ENCODE measurements at places on chromosomes 2 and 18. TPM values are rescaled to one million over a fixed set of nuclear protein-coding genes. Genes with fewer than 3 reads are reported as not detected.
A peak's percentile ranks its signal among the peaks of the same experiment; 100 is the strongest.

Gene PROC
- 0.64 TPM for total RNA-seq

Gene DES
- total RNA-seq, result 39.7 TPM

Gene IL1RL1
- 50.9 TPM for total RNA-seq

Gene CKAP2L
- total RNA-seq, result 2.0 TPM

Gene RPL37A
- total RNA-seq, result 2,199 TPM

Gene UCN
- total RNA-seq, result 10.3 TPM

Gene PLB1
- total RNA-seq, result 3.1 TPM

Gene ALPI
- total RNA-seq, result not detected

Gene GALNT3
- total RNA-seq, result 16.5 TPM

DNA sequence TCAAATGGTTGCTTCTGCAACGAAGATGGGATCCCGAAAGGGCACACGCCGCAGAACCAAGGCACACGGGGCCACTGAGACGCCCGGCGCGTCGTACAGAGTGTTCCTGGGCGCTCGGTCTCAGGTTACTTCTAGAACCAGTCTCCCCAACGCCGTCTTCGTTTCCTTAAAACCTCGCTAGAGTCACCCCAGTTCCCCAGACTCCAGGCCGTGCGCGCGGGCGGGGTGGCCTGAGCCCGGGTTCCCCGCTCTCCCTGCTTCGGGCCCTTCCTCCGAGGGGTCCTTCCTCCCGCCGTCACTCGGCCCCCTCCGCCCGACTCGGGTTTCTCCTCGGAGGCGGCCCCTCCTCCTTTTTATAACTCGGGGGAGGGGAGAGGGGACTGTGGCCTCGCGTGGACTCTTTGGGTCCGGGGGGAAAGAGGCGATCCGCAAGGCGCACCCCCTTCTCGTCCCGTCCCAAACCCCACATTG is 774 bp upstream of the FZD7 start:
- peak; percentile 94 for DNase-seq

GRCh38 chr18:44795241-44795640 is 114.6 kb downstream of the SETBP1 start:
- no peak for DNase-seq

DNA sequence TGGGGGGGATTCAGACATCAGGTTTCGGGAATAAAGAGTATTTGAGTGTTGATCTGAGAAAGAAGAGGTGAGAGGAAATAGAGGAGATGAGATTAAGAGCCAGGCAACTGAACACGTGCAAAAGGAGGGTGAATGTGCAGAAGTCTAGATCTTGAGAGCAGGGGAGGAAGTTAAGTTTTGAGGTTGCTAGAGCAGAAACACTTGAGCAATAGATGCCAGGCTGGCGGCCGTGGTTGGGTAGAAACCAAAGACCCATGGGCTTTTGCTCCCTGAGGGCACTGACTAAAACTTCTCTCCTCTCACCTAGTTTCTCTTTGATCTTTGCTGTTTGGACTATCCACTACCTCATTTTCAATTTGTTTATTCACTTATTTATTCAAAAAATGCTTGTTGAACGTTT is 116.0 kb downstream of the CDC42EP3 start:
- no peak for DNase-seq

DNA sequence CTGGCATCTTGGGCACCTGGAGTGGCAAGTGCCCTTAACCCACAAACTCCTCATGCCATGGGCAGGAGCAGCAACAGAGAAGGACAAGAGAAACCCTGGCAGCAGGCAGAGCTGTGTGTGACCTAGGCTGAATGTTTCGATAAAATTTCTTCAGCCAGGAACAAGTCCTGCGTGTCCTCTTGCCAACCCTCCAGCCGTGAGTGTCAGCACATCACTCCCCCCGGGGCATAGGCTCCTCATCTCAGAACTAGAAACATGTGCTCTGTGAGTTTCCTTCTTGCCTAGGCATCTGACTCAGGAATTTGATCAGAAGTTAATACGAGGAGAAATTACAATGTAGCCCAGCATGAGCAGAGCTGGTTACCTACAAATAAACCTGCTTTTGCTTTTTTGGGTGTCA is 2.2 kb downstream of the ABCG8 start:
- DNase-seq, result no peak

- DNase-seq, result no peak
Measured at GRCh38 chr18:2641638-2642037, 13.9 kb upstream of the SMCHD1 start.

DNA sequence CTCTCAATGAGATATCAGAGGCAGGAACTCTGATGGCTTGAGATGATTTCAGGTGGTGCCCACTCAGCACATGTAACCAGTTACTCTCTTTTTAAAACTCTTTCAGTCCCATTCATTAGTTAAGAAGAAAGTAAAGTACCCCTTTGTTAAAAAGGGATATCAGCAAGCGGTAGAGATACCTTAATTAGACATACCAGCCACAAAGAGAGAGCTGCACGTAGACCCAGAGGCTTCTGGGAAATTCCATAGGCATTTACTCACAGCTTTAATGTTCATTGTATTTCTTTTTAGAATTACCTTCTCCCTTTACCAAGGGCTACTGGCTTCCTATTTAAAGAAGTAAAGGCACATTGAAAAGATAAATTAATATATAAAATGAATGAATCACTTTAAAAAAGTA is 63.3 kb downstream of the LYPD6B start:
- no peak for DNase-seq

GRCh38 chr2:180990794-180991193 is 10.4 kb downstream of the UBE2E3 start:
- no peak for DNase-seq

GRCh38 chr18:9016633-9017166 is 85.8 kb upstream of the NDUFV2 start:
- no peak for DNase-seq

GRCh38 chr2:113275556-113276215 is 3.0 kb downstream of the PAX8 start:
- DNase-seq, result no peak

- DNase-seq, result no peak
Measured at GRCh38 chr2:39135690-39136259, 14.9 kb upstream of the SOS1 start.

DNA sequence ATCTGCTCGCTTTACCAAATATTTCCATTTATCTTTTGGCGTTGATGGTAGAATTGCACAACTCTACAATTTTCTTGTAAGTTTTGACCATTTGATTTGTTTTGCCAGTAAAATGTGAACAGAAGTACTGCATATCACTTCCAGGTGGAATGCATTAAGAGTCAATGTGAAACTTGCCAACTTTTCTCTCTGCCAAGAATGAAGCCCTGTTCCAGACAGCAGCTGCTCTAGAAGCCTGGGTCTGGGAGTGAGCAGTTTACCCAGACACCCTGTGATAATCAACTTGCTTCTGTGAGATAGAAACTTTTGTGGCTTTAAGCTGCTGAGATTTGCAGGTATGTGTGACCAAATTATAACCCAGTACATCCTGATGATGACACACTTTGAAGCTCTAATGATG is 115.9 kb upstream of the SYT4 start:
- DNase-seq, result no peak

DNA sequence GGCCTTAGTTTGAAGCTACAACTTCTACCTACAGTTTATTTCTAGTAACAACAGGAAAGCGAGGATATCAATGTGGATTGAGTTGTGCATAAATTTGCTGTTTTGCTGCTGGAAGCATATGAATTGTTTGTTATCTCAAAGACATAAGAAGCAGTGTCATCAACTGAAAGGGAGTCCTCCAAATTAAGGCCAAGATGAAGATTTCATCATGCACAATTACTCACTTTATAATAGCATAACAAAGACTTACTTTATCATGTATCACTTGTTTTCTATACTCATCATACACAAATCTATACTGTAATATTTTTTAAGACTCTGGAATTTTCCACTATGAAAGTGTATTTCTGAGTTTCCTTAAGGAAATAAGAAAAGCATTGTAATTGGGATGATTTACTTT is 136.1 kb upstream of the FANCL start:
- DNase-seq, result no peak

- no peak for DNase-seq
Measured at GRCh38 chr18:38116716-38117115, 551.1 kb upstream of the CELF4 start.

GRCh38 chr2:59693231-59693959 is 860.1 kb downstream of the BCL11A start:
- DNase-seq, result no peak

DNA sequence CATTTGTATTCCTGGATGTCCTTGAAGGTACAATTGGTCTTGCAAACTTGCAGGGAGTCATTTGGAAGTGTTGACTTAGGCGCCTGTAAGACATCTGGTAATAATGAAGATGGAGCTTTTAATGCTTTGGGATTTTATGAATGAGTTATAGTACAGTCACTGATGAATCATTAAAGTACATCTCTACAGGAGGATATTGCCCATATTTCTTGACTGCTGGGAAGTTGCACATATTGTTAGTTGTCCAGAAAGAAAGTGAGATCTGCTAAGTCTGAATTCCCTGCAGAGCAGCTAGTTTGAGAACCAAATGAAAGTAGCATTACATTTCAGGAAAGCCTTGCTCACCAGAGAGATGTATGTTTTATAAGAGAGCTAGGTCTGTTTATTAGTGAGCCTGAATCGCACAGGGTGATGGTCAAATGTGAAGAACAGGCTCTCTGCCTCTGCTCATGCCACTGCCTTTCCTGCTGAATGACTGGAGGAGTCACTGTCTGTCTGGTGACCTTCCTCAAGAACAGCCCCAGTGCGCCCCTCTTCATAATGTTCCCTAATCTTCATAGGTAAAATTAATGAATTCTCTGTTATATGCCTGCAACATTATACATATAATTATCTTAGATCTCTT is 138.9 kb upstream of the KLHL14 start:
- no peak for DNase-seq

DNA sequence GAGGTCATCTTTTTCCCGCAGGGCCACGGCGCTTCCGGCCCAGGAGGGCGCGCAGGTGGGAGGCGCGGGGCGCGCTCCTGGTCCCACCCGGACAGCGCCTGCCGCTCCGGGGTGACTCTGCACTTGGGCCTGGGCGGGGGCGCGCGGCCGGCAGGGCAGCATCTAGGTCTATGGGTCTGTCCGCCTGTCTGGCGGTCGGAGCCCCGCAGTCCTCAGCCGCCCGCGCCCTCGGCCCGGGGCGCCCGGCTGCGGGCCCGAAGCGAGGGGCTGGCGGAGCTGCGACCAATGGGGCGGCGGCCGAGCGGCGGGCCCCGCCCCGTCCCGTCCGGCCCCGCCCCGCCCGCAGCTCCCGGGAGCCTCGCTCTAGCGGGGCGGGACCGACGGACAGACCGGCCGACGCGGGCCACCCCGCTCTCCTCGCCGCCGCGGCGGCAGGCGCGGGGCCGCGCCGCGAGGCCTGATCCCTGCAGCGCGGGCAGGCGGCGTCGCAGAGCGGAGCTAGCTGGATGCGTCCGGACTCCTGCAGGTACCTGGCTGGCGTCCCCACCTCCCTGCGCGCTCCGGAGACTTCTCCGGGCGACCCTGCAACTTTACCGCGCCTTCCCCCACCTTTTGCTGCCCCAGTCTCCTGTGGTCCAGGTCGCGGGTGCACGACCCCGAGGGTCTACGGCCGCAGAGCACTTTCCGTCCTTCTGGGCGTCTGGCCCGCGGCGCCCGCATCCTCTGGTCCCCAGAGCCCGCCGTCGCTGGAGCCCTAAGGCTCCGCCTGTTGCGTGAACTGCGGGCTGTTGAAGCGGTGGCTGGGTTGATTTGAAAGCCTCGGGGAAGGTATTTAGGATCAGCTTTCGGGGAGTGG is at the start of gene KCNS3:
TSS of gene KCNS3 (plus strand) at position 387 of the 856 bp plus-strand sequence. CDS start 52,342 bp downstream, outside the sequence.
- DNase-seq, result peak; percentile 92

DNA sequence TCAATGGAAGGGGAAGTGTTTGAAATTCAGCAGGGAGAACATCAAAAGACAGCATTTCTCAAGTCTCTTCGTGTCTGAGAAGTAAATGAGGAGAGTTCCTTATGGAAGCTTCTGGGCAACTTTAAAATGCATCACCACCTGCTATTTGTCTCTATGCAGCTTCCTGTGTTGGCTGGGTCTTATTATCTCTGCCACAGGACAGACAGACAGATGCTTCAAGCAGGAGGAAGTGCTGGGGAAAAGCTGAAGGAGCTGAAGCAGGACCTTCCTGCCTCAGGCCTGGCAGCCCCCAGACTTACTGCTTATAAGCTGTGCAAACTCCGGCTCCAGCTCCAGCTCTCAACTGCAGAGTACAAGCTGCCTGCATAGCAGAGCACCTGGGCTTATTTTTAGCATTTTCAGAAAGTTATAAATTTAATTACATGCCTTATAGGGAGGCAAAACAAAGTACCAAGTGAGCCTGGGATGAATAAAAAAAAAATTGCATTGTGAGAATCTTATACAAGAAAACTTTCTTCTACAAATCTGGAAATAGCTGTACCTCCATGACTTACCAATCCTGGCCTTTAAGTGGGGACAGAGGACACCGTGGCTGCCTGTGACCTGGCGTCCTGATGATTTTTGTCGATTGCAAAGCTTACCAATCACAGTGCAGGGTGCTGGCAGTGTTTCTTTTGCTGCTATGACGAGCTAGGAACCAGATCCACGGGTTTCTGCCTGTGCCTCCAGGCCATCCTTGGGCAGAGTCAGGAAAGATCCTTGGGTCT is 206.3 kb downstream of the SEPTIN10 start:
- DNase-seq, result no peak

- DNase-seq, result peak; percentile 20
Measured at GRCh38 chr18:13376841-13377351, 158.3 kb downstream of the LDLRAD4 start.

- no peak for DNase-seq
Measured at GRCh38 chr2:42009657-42010580, 37.9 kb upstream of the PKDCC start.

- no peak for DNase-seq
Measured at GRCh38 chr2:211846036-211846400, 692.6 kb downstream of the ERBB4 start.

- DNase-seq, result peak; percentile 31
Measured at GRCh38 chr2:235518322-235519090, 24.7 kb downstream of the AGAP1 start.

GRCh38 chr2:215423234-215423633 is 12.6 kb downstream of the FN1 start:
- DNase-seq, result no peak

DNA sequence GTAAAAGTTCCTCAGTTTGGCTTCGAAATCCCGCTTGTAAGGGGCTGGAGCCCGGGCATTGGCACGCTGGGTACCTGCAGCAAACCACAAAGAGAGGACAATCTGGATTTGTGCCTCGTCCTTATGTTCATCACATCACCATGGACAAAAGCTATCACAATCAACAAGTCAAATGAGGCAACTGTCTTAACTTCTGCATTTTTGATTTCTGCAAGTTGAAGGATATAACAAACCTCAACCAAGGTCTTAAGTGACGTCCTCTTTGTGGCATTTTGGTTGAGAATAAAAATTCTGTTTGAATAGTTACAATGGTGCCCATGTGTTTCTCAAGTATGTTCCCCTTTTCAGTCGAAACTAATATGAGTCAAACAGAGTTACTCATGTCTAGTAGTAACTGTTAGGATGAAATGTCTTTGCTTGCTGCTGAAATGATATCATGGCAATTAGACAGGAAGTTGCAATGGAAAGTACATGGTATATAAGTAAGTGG is 70.8 kb upstream of the STK17B start:
- DNase-seq, result no peak

Measured in upper lobe of left lung (tissue), 6 donors.